H1 (cell line): ENCODE measurements at places on chromosomes 6 and 20.

- DNase-seq = no peak
Measured at GRCh38 chr20:8309634-8310033, 177.6 kb downstream of the PLCB1 start.

- peak; percentile 75 for DNase-seq
Measured at GRCh38 chr6:116764961-116765841, at the start of gene FAM162B. Gene FAM162B, minus strand, starts transcription at chr6:116765719. Its CDS starts 143 bp downstream, at chr6:116765576.

DNA sequence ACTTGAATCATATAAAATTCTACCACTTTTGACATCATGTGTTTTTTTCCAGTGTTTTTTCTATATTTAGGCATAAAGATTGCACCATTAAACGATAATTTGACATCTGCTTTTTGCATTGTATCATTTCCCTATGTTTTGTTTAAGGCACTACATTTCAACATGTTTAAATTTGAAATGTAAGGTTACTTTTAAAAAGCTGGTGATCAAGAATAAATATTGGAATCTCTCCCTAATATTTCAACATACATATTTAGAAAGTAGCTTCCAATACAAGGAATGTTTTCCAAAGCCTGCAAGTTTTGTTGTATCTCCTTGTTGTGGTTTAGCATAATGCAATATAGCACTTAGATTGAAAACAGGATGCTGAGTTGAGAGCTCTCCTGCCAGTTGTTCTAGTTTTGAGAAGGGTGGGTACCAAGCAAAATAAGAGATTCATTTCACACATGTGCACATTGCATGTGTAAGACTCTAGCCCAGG, 76.5 kb downstream of the SYNJ2 start:
- DNase-seq = no peak

DNA sequence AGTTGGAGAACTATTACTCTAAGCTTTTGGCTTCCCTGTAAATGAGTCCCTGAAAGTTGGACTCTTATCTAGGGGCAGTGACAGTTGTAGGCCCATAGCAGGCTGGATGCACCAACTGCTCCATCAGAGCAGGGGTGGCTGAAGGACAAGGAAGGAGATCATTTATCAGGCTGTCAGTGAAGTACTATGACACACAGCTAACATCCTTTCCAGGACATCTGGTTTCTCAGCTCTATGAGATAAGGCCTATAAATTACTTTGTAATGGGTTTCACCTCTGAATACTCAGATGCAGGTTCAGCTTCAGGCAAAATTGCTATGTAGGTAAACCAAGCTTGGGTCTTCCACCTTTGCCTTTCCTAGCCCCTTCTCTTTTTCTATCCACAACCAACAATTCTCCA, 468.5 kb downstream of the KIF16B start:
- DNase-seq = no peak

DNA sequence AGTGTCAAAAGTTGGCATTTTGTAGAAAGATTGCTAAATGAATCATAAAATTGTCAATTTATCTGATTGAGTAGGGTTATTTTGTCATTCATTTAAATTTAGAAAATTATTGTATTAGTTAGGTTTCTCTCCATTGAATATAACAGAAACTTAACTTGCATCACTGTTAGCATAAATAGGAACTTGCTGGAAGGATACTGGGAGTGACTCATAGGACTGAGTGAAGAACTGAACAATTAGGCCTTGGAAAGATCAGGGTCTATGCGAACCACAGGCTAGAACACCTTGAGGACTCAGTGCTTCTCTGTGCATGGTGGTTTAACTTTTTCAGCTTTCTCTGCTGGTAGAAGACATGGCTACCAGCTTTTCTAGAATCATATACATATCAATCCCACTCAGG, 67.7 kb upstream of the IFNGR1 start:
- no peak for DNase-seq

DNA sequence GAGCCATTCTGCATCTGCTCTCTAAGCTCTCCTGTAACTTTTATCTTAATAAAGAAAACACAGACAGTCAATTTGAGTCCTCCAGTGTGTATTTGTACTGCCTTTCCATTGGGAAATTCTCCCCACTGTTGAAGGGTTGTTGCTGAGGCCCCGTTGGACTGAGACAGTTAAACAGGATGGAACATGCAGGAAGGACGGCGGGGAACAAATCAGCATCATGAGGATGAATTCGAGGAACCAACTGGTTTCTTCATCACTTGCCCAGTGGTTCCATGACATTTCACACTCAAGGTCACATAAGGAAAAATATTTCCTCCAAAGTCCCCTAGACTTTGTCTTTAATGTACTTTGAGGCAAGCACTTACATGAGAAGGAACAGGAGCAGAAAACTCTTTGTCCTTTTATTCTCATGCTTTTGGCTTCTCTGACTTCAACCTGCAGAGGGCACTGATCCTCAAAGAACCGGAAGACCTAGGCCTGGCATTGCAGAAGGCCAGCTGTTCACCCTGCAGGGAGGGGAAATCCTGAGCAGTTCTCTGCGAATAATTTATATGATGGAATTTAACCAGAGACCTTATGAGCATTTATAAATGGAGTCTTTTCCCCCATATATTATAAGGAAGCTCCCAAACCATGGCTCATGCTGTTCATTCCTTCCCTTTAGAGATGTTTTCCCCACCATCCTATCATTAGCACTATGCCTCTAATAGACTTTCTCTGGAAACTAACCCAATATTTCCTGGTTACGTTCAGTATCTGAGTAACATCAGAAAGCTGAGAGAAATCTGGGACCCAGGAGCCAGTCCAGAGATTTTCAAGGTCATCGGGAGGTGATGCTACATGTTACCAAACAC, 55.2 kb upstream of the ADGRF1 start:
- peak; percentile 53 for DNase-seq

- DNase-seq = no peak
Measured at GRCh38 chr20:13581451-13581850, 57.3 kb downstream of the TASP1 start.

- no peak for DNase-seq
Measured at GRCh38 chr6:167015302-167015701, 16.1 kb downstream of the CEP43 start.

GRCh38 chr6:42173101-42173500, at the start of gene GUCA1A:
Gene GUCA1A, plus strand, starts transcription at chr6:42173364. Its CDS starts 250 bp downstream, at chr6:42173614.
- no peak for DNase-seq

- no peak for DNase-seq
Measured at GRCh38 chr6:108156180-108156937, 9.5 kb upstream of the NR2E1 start.

- DNase-seq = no peak
Measured at GRCh38 chr6:10583509-10583901, 62.4 kb downstream of the GCNT2 start.

DNA sequence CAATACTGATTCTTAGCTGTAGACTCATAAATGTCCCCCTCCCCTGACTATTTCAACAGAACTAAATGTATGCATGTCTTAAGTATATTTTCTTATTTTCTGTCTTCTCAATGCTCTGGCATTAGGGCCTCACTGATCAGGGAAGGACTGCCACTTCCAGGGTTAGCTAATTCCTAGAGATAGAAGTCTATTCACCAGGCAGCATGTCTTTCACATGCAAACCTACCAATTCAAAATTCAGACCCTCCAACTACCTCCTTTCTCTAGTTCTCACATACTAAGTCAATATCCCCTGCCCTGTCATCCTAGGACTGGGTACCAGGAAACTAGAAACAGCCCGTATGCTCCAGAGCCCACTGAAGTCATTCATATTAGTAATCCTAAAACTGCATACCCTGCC, 132.3 kb downstream of the RALGAPA2 start:
- DNase-seq = no peak

GRCh38 chr6:88588938-88589337, 374.5 kb downstream of the RNGTT start:
- DNase-seq = no peak

DNA sequence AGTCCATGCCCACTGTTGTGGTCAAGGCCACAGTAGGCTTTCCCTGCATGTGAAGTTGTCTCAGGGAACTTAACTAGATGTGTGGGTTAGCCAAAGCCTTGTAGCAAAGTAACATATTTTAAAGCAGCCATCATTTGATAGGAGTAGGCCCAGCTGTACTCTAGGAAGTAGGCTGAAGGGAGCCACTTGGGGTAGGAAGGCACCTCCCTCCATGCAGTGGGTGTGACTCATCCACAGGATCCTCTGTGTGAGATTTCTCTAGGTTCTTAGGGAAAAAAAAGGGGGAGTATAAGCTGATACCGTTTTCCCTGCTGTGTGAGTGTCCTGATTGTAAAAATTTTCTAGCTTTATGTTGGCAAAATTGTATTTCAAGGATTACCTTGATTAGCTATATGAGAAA, 44.7 kb downstream of the VAPB start:
- no peak for DNase-seq

DNA sequence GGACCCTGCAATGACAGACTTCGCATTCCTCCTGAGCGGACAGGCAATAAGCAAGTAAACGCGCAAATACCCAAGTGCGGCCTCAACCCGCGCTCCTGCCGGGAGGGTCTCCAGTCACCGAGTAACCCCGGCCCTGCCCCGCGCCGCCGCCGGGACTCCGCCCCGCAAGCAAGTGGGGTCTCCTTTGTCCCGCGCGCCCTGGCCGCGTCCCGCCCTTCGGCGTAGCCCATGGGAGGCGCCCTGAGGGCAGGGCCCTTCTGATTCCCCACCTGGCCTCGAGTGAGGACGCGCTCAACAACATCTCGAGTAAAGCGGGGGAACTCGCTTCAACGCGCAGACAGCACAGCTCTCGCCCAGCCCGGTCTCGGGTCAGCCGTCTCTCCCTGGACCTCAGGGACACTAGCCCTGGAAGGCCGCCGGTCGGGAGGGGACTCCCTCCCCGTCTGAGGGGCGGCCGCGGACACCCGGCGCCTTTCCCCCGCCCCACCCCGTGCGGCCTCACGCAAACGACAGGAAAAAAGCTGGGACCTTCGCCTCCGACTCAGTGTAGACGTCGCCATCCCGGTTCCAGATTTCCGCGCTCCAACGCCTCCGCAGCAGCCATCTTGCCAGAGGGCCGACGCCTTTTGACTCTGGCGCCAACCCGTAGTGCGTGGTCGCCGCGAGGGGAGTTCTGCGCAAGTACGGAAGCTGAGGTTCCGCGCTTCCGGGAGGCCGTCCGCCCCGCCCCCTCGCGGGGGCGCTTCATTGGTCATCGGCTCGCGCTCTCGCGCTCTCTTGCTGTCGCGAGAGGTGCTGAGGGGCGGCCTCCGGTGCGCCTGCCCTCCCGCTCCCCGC, 461 bp upstream of the GID8 start:
- peak; percentile 96 for DNase-seq

GRCh38 chr6:34544776-34545471, 11.2 kb downstream of the SPDEF start:
- DNase-seq = no peak

GRCh38 chr6:93417421-93418013, 1.8 kb downstream of the EPHA7 start:
- no peak for DNase-seq

- no peak for DNase-seq
Measured at GRCh38 chr6:147194652-147195411, 9.4 kb upstream of the STXBP5 start.

DNA sequence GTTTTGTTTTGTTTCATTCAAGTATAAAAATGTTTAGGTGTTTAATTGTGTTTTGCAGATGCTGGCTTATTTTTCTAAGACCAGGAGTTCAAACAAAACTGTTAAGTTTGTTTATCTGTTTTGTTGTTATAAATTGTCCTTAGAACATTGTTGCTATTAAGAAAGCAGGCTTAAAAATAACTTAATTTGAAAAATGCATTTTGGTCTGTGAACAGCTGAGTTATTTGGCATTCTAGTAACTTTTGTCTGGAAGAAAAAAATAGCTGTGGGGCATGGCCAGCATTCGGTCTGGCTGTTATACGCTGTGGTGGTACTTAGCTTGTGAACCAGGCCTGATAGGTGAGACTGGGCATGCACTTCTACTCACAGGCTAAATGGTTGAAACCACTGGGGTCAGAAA, 37.8 kb downstream of the SLX4IP start:
- no peak for DNase-seq

- no peak for DNase-seq
Measured at GRCh38 chr6:112690497-112691202, 343.5 kb downstream of the RFPL4B start.

DNA sequence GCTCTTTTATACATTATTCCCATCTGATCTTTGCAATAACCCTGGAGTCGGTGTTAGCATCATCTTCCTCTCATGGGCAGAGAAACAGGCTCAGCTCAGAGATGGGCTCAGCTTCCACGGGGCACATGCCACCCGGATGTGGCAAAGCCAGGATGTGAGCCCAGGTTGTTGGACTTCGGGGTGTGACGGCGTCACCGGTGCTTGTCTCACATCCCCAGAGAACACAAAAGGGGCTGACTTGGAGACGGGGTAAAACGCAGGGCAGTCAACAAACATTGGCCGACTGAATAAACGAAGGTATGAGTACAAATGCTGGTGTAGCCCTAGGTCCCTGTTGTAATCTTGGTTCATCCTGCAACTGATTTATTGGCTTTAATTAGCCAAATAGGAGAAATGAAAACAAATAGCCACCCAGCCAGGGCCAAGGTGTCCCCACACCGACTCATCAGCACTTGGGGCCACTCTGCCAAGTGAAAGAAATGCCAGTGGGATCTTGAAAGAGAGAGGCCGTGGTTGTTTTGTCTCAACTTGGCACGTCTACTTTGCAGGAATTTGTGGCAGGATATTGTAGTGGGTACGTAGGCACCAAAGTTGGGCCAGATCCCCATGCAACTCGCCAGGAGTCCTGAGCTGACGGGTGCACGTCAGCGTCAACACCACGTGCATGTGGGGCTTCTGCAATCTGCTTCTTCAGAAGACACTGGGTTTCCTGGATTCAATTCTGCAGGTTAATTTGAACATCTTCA, 42.8 kb downstream of the APCDD1L start:
- no peak for DNase-seq

DNA sequence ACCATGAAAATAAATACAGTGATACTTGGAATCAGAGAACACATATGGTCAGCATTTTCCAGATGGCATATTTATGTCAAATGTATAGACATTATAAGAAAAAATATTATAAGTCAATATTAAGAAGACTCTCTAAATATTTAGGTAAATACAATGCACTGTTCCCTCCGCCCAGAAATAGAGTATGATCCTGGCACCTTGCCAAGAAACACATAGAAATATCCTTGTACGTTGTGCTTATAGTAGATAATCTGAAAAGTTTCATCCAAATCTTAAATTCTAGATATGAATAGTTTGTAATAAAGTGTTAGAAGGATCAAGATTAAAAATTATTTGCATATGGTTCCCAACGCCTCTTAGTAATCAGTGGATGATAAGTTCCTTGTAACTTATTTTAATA, 645.8 kb upstream of the GJE1 start:
- no peak for DNase-seq

GRCh38 chr6:41494212-41495110, 51.7 kb upstream of the FOXP4 start:
- no peak for DNase-seq

DNA sequence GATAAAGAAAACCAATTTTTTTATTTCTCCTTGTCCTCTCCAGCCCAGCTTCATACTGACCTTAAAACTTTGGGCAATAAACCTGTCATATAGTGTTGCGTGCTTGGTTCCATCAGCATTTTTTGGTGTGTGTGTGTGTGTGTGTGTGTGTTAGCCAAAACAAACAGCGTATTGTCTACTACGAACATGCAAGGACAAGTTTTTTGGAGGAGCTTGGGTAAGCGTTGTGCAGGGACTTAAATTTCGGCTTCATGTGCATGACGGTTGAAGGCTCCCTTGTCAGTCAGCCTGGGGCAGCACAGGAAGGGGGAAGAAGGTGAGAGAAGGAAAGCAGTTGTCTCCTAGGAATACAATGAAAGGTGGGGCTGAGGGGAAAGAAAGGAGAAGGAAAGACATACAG, 62.0 kb upstream of the PAX1 start:
- DNase-seq = no peak

GRCh38 chr20:25295386-25296093, 47.7 kb downstream of the PYGB start:
- DNase-seq = no peak

GRCh38 chr6:92369309-92369708, 1050.0 kb downstream of the EPHA7 start:
- DNase-seq = no peak
